ENCODE measurements at places on chromosomes 11 and 22.
A peak's percentile ranks its signal among the peaks of the same experiment; 100 is the strongest.

DNA sequence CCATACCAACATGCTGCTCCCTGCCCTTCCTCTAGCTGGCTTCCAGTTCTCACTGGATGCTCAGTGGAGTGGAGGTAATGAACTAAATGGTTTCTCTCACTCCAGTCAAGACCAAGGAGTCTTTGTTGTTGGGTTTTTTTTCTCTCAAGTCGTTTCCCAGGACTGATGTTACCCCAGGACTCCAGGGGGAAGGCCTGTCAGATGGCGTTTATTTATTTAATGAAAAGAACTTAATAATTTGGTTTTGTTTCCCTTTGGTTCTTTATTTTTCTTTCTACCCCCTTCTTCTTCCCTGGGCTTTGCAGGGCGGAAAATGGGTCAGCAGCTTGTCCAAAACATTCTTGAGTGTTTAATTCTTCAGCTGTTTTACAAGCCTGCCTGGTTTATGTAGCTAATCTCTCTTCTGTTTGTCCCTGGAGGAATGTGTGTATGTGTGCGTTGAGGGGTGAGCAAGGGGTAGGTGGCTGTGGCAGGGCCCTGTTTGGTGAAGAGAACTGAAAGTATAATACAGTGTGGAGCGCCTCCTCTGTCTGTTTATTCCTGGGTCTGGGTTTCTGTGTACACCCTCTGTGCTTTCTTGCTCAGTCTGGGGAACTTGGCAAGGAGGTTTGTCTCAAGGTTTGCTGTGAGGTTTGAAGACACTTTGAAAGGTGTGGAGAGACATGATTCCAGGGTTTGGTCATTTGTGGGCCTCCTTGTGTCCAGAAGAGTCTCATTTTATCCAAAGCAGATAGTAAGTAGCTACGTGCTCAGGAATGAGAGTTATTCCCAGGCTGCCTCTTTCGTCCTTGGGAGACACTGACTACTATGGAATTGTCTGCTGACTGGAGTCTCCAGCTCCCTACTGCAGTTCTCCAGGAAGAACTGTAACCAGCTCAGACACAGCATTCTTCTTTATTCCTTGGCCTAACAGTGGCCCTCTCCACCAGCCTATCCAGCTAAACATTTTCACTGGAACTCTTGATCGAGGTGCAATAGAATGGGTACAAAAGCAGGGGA lies 175.5 kb downstream of the ADAMTS15 start:
- no peak for DNase-seq

DNA sequence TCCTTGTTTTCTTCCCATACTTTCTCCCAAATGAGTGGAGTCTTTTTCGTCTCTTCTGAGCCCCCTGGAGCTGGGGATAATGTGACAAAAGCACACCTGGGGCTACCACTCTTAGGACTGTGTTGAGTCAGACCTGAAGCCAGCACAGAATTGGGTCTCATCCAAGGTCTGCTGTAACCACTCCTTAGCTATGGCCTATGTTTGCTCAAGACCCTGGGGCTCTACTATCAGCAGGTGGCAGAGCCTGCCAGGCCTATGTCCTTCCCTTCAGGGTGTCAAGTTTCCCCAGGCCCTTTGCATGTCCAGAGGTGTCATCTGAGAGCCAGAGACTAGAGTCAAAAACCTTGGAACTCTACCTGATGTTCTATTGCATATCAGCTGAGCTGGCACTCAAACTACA lies 335.7 kb downstream of the DDX10 start:
- DNase-seq: peak; percentile 76

DNA sequence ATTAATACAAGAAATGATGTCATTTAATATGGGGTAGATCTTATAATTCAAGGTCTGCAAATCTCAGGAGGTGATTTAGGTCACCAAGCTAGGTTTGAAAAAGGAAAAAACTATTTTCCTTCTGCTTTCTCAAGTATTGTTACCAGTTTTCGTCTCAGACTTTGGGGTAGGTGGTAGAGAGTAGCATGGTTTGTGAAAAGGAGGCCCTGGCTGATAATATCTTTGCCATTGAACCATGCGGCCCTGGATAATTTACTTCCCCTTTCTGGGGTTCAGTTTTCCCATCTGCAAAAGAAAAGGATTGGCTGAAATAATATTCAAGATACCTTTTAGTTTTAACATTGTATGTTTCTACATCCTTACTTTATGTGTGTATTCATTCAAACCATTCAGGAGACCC lies 92.1 kb downstream of the WNT11 start:
- no peak for DNase-seq

GRCh38 chr11:114848027-114848426 lies 169.7 kb downstream of the NXPE2 start:
- no peak for DNase-seq

DNA sequence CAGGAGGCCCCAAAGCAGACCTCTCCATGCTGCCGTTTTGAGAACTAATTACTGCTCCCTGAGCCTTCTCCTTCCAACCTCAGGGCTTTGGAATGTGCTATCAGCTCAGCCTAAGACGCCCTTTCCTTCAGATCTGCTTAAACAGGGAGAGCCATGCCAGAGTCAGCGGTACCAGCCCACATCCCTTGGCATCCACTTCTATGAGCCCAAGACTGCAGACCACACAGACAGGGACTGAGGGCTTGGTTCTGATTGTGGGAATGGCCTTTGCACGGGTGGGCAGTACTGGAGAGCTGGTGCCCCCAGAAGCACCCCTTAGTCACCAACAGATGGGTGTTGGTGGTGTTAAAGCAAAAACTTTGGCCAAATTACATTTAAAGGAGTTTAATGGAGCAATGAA lies 146.5 kb downstream of the TTC17 start:
- no peak for DNase-seq

DNA sequence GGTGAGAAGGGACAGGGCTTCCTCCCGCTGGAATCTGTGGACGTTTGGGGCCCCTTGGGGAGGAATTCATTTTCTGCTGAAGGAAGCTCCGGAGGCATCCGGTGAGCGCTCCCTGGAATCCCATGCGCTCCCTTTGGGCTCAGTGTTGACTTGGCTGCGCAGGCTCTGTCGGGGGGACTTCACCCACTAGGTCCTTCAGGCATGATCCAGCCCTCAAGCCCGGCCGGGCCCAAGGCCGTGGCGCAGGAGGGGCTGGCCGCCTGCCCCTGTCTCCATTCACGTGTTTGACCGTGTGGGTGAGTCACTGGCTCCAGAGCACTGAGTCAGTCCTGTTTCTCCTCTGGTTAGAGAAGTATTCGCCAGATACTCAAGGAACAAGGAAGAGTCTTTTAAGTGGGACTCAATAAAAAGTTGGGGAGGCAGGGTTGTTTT lies 1.4 kb downstream of the CTTN start:
- no peak for DNase-seq

DNA sequence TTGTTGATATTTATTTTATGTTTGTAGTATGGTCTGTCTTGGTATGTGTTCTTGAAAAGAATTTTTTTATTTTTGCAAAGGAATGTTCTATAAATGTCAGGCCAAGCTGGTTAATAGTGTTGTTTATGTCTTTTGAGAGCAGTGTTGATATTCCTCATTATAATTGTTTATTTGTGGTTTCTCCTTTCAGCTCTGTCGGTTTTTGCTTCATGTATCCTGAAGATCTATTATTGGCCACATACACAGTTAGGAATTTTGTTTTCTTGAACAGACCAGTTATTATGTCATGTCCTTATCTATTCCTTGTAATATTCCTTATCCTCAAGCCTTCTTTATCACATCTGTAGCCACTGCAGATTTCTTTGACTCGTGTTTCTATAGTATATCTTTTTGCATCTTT lies 56.5 kb downstream of the PDHX start:
- no peak for DNase-seq

GRCh38 chr11:19978668-19979518 lies 181.4 kb downstream of the DBX1 start:
- no peak for DNase-seq

- no peak for DNase-seq
Measured at GRCh38 chr11:19276859-19277808, 36.4 kb upstream of the E2F8 start.

DNA sequence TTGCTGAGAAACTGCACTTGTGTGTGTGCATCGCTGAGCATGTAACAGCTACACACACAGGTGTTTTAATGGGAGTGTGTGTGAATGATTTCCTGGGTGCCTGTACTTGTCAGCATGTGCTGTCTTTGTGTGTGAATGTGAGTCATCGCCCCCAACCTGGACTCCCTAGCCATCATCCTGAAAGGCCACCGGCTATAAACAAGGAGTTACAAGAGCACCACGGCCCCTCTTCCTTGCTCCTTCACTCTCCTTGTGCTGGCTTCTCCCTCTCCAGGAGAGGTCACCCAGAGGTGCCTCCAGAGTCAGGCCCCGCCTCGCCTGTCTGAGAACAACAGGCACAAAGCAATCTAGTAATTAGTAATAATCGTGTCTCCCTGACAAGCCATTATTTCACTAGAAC lies 419.2 kb downstream of the BUD13 start:
- DNase-seq: no peak

DNA sequence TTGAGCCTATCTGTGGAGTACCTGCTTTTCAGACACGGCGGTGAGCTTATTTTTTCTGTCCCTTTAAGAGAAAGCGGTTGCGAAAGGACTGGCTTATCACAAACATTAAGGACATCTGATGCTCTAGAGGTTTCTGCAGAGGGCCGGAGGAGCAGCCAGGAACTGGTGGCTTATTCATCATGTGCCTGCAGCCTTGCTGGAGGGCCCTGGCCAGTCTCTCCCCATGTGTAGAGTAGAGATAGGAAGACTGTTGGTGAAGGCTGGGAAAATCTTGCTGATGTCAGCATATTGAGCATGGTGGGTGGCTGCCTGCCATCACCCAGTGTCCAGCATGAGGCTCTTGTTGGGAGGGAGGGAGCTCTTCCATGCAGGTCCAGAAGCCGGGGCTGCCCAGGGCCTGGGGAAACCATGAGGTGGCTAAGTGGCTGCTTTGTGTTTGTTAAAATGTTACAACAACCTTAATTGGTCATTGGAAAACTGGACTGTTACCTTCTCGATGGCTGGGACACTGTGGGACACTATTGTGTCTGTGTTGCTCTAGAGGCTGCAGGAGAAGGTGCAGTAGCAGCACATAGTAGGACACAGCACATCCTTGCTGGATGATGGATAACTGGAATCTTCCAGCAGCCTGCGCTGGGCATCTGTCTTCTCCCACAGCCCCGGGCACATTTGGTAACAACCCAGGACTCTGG lies 54.3 kb downstream of the TSPAN18 start:
- DNase-seq: no peak

GRCh38 chr11:110505528-110506284 lies 76.0 kb downstream of the FDX1 start:
- DNase-seq: no peak

DNA sequence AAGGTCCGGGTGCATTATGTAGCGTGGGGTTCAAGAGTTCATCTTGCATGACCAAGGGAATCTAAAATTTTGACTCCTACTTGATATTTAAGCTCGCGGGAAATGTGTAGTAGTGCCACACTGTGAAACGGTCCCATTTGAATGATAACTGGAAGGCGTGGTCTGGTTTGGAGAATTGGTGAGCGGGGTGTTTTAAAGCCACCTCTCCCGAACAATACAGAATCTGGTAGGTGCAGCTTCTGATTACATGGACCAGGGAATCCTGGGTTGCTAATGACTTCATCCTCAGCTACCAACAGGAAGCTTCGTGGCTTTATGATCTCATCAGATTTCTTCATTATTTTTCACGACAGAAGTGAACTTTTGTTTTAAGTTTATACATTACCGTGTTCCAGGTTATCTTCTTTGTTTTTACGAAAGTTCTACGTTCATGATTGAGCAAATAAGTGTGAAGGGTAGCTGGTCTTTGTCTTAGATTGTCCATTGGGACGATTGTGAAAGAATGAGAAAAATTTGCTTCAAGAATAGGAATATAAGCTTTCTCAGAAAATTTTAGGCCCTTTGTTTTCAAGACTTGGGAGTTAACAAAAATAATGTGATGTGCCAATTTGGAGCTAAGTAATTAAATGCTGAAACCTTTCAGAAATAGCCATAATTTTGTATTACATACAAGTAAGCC lies 1.7 kb downstream of the QSER1 start:
- DNase-seq: peak; percentile 75

GRCh38 chr11:26976389-26976788 lies 17.5 kb upstream of the FIBIN start:
- no peak for DNase-seq

DNA sequence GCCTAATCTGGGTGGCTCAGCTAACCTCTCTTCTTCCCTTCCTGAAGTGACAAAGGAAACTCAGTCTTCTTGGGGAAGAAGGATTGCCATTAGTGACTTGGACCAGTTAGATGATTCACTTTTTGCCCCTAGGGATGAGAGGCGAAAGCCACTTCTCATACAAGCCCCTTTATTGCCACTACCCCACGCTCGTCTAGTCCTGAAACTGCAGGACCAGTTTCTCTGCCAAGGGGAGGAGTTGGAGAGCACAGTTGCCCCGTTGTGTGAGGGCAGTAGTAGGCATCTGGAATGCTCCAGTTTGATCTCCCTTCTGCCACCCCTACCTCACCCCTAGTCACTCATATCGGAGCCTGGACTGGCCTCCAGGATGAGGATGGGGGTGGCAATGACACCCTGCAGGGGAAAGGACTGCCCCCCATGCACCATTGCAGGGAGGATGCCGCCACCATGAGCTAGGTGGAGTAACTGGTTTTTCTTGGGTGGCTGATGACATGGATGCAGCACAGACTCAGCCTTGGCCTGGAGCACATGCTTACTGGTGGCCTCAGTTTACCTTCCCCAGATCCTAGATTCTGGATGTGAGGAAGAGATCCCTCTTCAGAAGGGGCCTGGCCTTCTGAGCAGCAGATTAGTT lies 14.2 kb upstream of the UVRAG start:
- DNase-seq: no peak

- no peak for DNase-seq
Measured at GRCh38 chr11:14458377-14458776, 41.2 kb downstream of the COPB1 start.

- DNase-seq: no peak
Measured at GRCh38 chr11:95716266-95716665, 73.3 kb downstream of the FAM76B start.

DNA sequence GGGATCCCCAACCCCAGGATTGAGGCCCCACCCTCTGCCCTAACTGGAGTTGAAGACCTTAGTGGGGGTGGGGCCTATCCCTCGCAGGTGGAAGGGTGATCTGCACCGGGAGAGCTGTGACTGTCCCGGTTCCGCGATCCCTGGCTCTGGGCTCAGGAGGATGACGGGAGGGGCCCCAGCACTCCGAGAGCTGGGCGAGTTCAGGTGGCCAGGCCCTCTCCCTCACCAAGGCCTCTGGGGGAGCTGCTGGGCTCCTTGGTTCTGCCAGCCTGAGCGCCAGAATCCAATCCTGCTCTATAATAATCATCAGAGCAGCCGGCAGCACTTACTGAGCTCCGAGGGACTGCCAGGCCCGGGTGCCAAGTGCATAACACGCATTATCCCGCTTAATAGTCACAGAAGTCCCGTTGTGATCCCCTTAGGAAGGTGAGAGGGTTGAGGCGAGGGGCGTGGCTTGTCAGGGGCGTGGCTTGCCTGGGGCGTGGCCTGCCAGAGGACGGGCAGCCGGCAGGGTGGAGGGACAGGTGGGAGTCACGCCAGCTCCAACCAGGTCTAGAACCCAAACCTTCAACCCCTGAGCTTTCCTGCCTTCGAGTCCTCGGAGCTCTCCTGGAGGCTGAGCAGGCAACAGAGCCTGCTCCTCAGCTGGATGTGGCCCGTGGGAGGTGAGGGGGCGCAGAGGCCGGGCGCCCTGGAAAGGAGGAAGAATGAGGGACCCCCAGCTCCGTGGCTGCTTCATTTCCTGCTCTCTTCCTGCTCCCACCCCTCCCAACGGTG lies 7.3 kb upstream of the SYT7 start:
- peak; percentile 62 for DNase-seq

- DNase-seq: no peak
Measured at GRCh38 chr11:94183886-94184264, 55.2 kb downstream of the PANX1 start.

GRCh38 chr11:122202951-122203456 lies 87.0 kb upstream of the BLID start:
- DNase-seq: no peak

- DNase-seq: no peak
Measured at GRCh38 chr22:37165940-37166674, 16.4 kb upstream of the IL2RB start.

All from NCI-H2029 (cell line).